ENCODE measurements at places on chromosomes 13 and 19.

DNA sequence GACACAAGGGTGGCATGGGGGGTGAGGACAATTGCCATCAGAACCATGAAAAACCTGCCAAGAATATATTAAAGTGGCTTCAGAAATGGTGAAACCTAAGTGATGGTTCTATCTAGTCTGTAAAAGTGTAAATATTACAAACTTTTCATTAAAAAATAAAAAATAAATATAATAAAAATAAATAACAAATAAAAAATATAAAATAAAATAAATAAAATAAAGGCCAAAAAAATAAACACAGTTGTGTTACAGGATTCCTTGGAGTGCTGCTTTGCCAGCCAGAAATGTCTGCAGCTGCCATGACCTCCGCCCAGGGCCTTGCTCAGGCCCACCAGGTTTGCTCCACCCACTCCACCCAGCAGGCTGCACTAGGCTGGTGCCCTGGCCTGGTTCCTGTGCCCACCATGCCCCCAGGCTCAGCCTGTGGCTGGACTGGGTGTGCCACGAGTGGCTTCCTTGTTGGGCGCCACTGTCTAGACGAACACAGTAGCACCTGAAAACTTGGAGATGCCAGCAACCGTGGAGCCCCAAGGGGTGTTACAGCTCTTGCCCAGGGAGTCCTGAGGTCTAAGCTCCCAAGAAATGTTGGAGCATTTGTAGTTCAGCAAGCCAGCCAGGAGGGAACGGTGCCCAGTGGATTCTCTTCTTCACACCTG is 20.9 kb downstream of the CCDC70 start:
- H3K4me1 ChIP-seq = no peaks in the 10 kb centered on the region
- H3K36me3 ChIP-seq = no peaks in the 10 kb centered on the region
- H3K27ac ChIP-seq = no peak overlapping the region
- no peak overlapping the region for H3K4me3 ChIP-seq

DNA sequence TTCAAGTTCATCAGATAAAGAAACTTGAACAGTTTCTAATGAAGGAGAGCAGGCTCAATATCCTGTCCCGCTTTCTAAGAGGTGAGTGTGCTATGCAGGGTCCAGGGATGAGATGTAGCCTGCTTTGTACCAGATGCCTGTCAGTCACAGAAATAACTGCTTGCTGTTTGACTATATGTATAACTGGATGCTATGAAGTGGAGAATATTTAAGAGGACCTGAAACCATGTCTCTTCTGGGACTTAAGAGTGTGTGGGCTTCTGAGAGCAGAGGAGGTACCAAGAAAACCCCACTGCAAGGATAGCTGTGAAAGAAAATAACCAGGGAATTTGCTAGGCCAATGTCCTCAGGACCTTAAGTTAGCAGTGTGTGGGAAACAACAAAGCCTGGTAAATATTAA is 246.3 kb upstream of the RFC3 start:
- peaks cover 1% of the 10 kb centered on the region for H3K4me1 ChIP-seq
- no peak overlapping the region for H3K4me3 ChIP-seq
- no peaks in the 10 kb centered on the region for H3K36me3 ChIP-seq
- no peaks in the 10 kb centered on the region for H3K27me3 ChIP-seq
- H3K27ac ChIP-seq = no peak overlapping the region

DNA sequence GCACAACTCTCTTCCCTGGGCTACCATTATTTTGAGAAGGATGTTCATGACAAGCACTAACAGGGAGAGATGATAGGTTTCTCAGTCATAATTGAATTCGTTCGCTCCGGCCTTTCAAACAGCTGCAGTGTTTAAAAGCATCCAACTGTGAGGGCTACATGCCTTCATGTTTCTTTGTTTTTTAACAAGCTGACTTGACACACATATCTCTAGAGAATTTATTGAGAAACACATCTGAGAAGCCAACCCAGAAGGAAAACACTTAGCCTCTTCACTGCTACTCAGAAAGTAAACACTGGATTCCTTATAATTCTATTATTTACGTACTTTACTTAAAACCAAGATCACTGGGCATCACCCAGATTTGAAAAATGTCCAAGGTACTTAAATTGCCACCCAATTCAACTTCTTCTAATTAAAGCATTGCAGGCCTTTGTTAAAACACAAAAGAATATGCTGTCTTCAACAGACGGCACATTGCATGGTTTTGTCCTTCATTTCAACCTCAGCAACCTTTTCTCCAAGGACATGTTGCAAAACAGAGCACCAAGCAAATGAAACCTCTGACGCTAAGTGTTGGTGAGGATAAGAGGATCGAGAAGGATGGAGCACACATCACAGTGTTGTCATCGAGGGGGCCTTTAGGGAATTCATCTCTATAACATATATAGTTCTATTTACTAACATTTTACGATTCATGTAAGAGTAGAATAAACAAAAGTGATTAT is 75.8 kb downstream of the TBC1D4 start:
- peaks cover 6% of the 10 kb centered on the region for H3K4me1 ChIP-seq
- H3K4me3 ChIP-seq = no peak overlapping the region
- no peaks in the 10 kb centered on the region for H3K27me3 ChIP-seq
- H3K27ac ChIP-seq = peak overlapping the region; percentile 77
- no peak for DNase-seq
- no peaks in the 10 kb centered on the region for H3K36me3 ChIP-seq

DNA sequence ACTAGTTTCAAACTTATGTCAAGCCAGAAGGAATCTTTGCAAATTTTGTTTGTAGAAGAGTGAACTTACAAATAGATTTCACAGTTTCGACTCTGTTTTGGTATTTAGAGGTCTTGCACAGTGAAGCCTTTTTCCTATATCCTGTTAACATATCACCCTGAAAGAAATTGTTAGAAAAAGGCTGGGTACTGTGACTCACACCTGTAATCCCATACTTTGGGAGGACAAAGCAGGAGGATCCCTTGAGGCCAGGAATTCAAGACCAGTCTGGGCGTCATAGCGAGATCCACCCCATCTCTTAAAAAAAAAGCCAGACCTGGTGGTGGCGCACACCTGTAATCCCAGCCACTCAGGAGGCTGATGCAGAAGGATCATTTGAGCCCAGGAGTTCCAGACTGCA is 224.0 kb downstream of the GGACT start:
- no peak overlapping the region for H3K27ac ChIP-seq
- no peaks in the 10 kb centered on the region for H3K27me3 ChIP-seq
- H3K4me1 ChIP-seq = no peaks in the 10 kb centered on the region
- H3K4me3 ChIP-seq = no peak overlapping the region

Data from right atrium auricular region (tissue), 2 donors.